CD4-positive, alpha-beta T cell treated with Interleukin-6 at 100 ng/mL for 8 hours (primary cell): ENCODE measurements at places on chromosomes 12 and 14.

- DNase-seq: no peak
Measured at GRCh38 chr12:1350055-1350933, 244.1 kb downstream of the FBXL14 start.

DNA sequence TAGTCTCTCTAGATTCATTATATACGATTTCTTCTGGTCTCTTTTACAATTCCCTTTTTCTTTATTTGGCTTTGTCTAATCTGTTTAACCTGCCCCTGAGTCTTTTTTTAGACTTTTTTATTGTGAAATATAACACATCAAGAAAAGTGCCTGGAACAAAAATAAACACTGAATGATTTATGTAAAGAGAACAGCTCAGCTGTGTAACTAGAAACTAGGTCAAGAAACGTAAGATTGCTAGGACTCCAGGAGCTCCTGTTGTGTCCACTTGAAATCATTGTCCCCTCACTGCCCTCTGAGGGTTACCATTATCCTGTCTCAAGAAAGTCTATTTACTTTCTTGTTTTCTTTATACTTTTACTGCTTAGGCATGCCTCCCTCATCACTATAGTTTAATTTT is 23.1 kb downstream of the EXD2 start:
- DNase-seq: no peak

DNA sequence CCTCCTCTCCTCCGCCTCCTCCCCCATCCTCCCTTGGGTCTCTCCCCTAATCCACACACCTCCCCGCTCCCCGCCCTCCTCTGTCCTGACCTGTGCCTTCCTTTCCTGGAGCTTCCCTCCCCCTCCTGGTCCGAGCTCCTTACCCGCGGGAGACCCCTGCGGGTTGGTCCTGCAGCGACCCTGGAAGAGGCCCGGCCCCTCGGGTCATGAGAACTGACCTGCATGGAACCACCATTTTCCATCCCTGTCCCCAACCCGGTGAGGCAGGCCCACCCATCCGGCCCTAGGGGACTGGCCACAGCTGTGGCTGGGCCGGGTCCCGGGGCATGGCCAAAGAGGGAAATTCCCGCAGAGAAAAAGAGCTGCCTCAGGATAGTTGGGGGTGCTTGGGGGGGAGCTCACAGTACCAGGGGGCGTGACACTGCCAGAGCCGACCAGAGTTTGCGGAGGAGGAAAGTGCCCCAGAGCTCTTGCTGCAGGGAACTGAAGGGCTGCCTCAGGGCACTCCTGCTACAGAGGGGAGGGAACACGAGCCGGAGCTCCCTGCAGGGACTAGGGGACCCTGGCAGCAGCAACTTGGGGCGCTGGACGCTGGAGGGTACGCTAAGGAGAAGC is 613 bp downstream of the ARHGEF40 start:
- no peak for DNase-seq

DNA sequence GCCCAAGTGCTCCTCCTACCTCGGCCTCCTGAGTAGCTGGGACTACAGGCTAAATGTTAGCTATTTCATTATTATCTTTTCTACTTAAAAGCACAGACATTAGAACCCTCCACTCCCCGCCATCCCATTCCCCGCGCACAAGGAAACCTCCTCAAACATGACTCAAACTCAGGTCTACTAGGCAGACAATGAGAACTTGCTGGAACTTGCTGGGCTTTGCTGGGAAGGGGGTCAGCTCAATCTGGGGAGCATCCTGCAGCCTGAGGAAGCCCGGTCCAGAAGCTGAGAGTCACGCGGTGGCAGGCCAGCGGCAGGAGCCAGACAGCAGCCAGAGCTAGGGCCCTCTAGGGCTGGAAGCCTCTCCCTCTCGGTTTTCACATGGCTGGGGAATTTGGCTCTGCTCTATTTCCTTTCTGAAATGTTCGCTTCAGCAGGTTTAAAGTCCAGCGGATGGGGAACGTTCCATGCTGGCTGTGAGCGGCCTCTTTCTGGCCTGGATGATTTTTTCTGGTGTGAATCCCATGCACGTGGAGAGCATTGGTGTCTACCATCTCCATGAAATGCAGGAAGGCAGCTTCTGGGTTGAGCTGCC is 68.5 kb downstream of the SLC6A12 start:
- DNase-seq: no peak

- DNase-seq: no peak
Measured at GRCh38 chr14:59130462-59130861, 58.0 kb upstream of the DAAM1 start.

- no peak for DNase-seq
Measured at GRCh38 chr14:22646570-22647254, 2.6 kb upstream of the OR6J1 start.

- no peak for DNase-seq
Measured at GRCh38 chr12:12265571-12266388, 1.1 kb downstream of the LRP6 start.

DNA sequence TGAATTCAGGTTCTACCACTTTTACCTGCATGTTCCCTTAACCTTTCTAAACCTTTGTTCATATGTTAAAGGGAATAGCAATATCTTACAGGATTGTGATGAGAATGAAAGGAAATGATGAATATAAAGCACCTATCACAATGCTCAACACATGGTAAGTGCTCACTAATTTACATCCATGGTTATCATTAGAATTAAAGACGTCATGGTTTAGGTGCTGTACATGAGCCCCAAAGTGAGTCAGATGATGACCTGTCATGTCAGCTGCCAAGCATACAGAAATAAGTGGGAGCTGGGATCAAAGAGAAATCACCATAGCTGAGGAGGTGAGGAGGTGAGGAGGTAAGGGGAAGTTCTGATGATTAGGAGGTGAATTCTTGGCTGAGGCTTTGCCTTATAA is 135.9 kb upstream of the ATP2B1 start:
- DNase-seq: no peak

DNA sequence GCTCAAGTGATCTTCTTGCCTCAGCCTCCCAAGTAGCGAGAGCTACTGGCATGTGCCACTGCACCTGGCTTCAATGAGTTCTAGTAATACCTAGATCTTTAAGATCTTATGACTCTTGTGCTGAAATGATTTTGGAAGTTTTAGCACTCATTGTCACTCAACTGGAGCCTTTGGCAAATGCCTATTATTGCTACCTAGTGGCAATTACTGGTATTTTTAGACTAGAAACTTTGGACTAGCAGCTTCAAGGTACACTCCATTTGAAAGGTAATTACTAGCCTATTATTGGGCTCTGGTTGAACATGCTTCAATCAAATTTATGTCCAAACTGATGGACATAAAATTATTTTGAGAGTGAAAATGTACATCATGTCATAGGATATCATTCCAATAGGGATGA is 80.7 kb upstream of the MUCL1 start:
- DNase-seq: no peak

DNA sequence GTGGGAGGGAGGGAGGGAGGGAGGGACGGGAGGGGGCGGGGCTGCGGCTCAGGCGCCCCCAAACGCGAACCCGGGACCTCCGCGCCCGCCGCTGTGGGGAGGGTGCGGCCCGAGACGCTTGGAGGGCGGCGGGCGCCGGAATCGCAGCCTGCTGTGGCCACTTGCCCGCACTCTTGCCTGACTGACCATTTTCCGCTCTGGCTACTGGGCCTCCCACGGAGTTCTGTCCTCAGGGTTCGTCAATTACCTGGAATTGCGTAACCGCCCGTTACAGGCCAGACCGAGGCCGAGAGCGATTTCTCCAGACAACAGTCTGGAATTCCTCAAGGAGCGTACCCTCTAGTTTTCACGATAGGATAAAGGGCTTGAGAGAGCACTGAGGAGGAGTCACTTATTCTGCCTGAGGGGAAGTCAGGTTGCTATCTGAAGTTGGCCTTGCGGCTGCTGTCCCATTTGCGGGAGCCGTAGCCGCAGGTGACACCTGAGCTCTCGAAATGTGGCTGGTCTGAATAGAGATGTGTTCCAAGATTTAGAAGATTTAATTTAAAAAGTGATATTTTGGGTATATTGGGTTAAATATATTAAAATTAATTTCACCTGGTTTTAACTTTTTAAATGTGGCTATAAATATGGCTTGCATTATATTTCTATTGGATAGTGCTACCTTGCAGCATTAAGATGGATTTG is 446 bp upstream of the ZNF641 start:
- DNase-seq: peak; percentile 2

DNA sequence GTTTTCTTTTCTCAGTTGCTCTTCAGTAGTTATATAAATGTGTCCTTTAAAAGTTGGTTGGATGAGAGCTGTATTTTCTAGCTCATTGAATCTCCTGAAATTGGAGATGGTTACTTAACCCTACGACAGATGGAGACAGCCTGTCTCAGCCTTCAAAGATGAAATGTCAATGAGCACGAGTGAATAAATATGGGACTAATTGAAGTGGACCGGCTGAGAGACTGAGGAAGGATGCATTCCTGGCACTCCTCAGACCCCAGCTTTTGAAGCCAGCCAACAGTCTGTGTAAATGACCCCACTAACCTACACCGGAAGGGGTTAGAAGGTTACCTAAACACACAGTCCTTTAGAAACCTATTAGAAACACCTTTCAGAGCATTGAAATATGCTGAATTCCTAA is 46.6 kb downstream of the PDZRN4 start:
- DNase-seq: no peak

DNA sequence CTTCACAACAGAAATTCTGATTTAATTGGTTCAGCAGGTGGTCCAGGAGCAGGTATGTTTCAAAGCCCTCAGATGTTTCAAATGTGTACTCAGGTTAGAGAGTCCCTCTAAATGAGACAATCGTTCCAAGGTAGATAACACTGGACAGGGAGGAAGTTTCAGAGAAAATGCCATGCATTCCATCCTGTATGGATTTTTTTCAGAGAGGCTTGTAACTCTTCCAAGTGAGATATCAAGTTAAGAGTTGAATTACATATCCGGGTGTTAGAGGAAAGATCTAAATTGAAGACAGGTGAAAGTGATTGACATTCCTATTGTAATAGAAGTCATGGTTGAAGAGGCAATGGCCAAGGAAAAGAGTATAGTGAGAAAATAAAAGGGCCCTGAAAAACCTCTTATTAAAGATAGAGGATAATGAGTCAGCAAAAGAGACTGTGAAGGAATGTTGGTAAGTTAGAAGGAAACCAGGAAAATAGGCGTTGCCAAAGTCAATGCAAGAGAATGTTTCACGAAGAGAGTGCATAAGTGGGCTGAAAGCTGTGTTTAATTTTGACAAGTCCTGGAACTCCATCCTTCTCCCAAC is 105.8 kb downstream of the BMP4 start:
- DNase-seq: no peak

DNA sequence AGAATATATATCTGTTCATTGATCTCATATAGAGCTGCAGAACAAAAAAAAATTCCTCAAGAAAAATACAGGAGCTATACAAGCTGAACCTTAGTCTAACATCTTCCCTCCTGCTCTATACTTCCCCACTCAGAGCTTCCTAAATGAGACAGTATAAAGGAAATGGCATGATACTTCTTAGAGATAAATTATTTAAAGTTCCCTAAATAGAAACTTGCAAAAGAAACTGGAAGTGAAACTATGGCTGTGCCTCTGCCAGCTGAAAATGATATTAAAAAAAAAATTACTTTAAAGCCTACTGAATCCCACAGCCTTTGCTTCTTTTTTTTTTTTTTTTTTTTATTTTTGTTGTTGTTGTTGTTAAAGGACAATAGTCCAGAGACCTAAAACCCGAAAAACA is 11.6 kb upstream of the NEK9 start:
- DNase-seq: no peak

DNA sequence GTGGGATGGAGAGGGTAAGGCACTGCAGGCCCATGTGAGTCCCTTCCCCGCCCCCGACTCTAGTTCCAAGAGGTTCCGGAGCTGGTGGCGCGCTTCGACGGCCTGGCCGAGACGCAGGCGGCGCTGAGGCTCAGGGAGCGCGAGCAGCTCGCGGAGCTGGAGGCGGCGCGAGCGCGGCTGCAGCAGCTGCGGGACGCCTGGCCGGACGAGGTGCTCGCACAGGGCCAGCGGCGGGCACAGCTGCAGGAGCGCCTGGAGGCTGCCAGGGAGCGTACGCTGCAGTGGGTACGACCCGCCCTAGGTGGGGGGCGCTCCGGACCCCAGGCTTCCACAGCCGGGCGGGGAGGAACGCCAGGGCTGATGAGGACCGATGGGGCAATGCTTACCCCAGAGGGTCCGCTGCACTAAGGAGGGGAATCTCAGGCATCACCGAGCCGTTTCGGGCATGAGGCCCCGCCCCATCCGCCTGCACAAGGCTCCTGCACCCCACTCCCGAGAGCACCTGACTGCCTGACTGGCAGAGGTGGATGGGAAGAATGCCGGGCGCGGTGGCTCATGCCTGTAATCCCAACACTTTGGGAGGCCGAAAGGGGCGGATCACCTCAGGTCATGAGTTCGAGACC is 4.9 kb downstream of the CFAP73 start:
- DNase-seq: no peak

- DNase-seq: no peak
Measured at GRCh38 chr14:103232831-103233319, 101.2 kb upstream of the EIF5 start.

DNA sequence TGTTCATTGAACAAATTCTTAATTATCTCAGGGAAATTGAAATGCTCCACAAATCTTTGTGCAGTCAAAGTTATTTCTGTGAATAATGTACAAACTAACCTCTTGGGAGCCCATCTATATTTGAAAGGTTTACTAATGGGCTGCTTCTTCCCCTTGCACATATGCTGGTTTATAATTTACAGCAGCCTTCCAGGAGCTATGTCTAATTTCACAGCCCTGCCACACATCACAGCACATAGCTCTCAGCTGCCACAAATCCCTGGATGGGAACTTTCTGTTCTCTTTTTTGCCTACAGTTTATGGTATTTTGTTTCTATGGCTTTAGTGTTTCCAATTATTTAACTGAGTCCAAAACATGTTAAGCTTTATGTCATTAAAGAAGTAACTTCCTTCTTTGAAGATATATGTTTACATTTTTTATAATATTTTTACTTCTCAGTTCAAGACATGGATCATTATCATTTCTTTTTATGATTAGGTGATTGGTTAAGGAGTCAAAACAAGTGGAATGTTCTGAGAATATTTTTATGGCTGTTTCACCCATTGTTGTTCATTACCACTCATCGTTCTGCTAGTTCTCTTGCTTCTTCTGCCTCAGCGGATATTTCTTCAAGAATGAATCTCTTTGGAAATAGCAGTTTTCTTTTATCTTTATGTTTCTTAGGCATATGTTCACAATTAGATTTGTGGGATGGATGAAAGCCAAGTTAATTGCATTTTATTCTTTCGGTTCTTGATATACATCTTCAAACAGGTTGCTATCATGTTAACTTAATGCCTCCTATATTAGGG is 475.6 kb upstream of the MIS18BP1 start:
- no peak for DNase-seq

DNA sequence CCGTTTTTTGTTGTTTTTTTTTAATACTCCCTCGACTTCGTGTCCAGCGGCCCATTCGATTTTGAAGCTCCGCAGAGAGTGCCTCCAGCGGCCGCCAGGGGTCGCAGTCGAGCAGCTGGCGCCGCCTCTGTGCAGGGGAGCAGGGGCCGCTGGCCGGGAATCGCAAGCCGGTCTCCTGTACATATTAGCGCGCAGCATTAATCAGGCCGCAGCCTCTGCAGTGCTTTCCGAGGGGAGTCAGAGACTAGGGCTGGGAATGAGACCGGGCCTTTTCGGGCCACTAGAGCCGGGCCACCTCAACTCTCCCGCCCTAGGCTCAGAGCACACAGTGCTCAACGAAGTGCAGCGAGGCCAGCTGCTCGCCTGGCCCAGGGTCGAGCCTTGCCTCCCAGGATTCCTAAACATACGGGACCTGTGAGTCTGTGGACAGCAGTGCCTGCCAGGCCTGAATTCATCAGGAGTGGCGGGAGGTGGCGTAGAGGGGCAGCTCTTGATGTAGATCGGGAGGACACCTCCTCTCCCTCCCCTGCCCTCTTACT is 81.8 kb downstream of the EMP1 start:
- DNase-seq: peak; percentile 41

- no peak for DNase-seq
Measured at GRCh38 chr12:123094349-123095077, 56.4 kb downstream of the PITPNM2 start.
